Activated T-helper 9 cell treated with anti-CD3 and anti-CD28 coated beads, Interleukin-2, amount 50 U/mL, for 16 hours (primary cell): ENCODE measurements at places on chromosomes 12 and 14.

GRCh38 chr14:23827100-23827892, 126.3 kb upstream of the DHRS4 start:
- DNase-seq: no peak

- DNase-seq: no peak
Observed at GRCh38 chr14:100348784-100349685, 25.9 kb downstream of the SLC25A47 start.

DNA sequence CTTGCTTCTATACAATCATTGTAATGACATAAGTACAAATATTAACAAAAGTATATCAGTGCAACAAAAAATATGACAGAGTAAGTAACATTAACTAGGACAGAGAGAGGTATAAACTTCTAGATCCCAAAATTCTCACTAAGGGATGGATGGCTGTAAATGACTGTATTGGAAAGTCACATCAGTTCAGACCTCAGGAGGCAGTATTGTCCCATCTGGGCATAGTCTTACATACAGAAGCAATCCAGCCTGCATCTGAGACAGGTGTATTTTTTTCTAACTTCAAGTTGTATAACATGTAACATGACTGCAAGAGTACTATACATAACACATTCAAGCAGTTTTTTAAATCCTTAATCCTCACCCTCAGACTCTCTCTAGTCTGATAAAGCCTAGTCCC, 99.0 kb downstream of the GARIN6 start:
- DNase-seq: no peak

DNA sequence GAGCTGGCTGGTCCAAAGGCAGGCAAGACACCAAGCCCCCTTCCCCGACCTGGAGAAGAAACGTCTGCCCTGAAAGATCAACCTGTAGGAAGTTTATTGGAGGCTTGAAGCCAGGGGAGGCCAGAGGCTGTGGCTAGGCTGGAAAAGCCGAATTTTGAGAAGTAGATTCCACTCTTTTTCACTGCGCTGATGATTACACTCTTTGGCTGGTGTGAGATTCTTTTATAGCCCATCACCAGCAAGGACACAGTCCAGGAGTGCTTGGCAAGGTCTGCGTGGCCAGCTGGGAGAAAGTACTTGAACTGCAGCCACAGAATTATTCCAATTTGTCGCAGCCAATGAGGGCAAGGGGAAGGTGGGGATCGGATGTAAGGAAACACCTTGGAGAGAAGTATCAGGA, 45.0 kb downstream of the SYNE3 start:
- no peak for DNase-seq

DNA sequence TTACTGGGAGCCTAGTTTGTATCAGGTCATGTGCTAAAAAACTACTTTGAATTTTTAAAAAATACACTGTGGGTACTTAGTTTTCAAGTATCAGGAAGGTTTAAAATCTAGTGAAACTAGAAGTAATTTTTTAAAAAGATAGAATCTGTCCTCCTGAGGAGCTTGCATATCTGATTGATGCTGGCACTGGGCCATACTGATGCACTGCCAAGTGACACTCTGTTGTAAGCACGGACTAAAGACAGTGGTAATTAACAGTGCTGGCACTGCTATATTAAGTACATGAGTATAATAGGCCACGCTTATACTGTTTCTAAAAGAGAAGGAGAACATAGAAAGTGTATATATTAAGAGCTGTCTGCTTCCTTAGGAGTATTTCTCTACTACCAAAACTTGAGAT, 10.0 kb upstream of the TBC1D30 start:
- DNase-seq: no peak

DNA sequence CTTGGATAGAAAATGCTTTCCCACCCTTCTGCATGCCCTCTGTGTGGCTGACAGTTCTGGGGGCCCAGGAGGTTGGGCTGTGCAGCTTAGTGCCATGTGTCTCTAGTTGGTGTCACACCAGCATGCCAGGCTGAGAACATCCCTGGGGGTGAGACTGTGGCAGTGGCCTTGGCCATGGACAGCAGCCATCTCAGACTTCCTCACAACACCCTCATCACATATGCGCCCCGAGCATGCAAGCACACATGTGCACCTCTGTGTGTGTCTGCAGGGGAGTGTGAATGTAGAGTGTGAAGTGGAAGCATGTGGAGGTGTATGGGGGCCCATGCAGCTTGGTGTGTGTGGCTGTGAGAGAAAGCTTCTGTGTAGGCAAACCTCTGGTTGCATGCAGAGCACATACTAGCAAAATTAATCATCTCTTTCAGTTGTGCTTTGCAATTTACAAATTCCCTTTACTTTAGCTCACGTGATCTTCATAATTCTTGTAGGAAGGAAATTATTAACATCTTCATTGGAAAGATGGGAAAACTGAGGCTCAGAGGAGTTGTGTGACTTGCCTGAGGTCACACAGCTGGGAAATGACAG, 8.4 kb downstream of the ASIC1 start:
- DNase-seq: no peak

- no peak for DNase-seq
Observed at GRCh38 chr14:52076334-52076733, 7.5 kb upstream of the NID2 start.

DNA sequence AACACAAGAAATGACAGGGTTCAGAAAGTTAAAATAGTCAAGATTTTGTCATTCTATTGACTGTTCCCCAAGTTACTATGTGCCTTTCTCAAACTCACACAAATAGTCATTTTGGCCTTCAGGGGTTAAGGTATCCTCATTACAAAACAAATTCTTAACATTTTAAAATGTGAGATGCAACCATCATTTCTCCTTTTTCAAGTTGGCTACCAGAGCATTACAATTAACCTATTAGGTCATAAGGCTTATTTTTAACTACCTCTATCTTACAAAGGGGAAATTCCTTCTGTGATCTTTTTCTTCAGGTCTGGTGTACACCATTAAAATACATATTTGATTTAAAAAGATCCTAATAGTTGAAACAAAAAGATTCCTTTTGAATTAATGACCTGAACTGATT, 61.2 kb downstream of the SLC38A1 start:
- DNase-seq: no peak

- no peak for DNase-seq
Observed at GRCh38 chr12:14443531-14443930, 78.0 kb downstream of the ATF7IP start.

GRCh38 chr14:51873221-51873893, 12.9 kb downstream of the GNG2 start:
- DNase-seq: no peak

- no peak for DNase-seq
Observed at GRCh38 chr12:15411842-15412241, 89.5 kb downstream of the PTPRO start.

- DNase-seq: no peak
Observed at GRCh38 chr14:20197459-20197858, 6.8 kb downstream of the OR11G2 start.

DNA sequence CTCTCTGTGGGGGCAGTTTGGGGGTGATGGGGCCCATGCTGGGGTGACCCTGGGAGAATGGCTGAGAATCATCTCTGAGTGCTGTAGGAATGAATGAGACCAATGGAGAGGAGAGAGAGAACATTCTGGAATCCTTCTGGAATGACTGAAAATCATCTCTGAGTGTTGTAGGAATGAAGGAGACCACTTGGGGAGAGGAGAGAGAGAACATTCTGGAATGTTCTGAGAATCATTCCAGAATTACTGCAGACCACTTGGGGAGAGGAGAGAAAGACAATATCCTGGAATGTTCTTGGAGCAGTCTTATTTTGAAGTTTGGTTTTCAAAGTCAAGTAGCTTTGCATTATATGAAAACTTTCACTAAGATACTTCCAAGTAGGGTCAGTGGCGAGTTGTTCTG, 64.3 kb downstream of the ZNF664 start:
- no peak for DNase-seq

DNA sequence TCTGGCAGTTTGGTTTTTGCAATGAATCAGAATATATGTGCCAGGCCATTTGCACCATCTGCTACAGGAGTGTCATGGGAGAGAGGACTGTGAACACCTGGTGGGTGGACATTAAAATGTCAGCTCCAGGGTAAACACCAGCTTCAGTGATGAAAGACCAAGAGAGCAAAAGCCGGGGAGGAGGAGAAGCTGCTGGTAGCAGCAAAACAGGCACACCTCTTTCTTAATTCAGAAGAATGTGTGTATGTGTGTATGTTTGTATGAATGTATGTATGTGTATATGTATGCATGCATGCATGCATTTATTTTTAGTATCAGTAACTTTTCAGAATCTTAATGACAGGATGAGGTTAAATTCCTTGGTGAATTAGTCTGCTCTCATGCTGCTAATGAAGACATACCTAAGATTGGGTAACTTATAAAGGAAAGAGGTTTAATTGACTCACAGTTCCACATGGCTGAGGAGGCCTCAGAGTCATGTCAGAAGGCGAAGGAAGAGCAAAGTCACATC, 357.4 kb upstream of the PRICKLE1 start:
- no peak for DNase-seq

GRCh38 chr12:40907115-40907527, 214.9 kb downstream of the CNTN1 start:
- no peak for DNase-seq

DNA sequence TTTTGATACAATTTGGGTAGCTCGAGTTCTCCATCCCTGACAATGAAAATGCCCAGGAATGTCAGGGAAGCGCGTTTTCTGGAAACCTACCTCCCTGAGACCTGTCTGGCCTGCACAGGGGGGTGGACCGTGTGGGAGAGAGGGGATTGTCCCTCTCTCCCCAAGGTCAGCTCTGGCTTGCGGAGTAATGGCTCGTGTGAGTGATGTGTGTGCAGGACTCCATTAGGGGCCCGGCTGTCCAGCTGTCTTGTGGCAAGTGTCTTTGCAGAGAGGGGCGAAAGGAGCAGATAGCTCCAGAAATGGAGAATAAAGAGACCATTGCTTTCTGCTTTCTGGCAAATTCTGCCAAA, 215.3 kb downstream of the CHST11 start:
- no peak for DNase-seq

DNA sequence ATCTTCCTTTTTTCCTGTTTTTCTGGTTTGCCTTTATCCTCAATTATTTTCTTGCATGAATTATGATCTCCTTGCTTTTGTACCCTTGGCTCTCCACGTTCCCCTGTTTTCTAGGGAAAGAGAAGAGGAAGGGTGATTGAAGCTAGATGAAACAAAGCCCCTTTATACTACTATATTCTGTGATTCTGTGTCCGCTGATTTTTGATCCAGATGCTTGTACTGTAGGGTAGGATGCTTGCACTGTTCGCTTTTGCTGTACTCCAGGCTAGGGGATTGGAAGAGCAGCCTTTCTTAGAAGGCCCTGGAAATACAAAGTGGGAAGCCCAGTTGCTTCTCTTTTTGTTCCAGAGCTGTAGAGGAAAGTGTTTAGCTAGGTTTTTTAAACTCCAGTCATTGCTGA, 35.1 kb upstream of the KLHDC2 start:
- no peak for DNase-seq

- no peak for DNase-seq
Observed at GRCh38 chr12:3655328-3655900, 97.5 kb downstream of the CRACR2A start.

GRCh38 chr12:115074617-115075016, 390.6 kb upstream of the TBX3 start:
- no peak for DNase-seq
